Fibroblast of skin of right quadriceps (primary cell): ENCODE measurements at places on chromosomes 1 and 21.

DNA sequence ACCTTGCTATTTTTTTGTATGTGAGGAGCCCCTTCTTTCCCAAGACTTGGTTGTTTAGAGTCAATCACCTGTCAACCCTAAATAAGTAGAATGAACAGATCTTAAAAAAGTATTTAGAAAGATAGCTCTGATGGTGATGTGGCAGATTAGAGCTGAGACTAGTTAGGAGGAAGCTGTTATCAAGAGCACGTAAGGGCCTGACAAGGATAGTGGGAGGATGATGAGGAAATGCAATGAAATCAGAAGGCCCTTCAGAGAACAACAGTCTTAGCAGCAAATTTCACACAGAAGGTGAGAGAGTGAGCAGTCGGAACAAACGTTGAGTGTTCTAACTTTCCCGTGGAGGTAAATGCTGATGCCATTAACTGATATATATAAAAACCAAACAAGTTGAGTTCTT lies 15.9 kb upstream of the S1PR1 start:
- no peak for DNase-seq

GRCh38 chr1:40637470-40638007 lies 27.9 kb downstream of the RIMS3 start:
- no peak for DNase-seq

DNA sequence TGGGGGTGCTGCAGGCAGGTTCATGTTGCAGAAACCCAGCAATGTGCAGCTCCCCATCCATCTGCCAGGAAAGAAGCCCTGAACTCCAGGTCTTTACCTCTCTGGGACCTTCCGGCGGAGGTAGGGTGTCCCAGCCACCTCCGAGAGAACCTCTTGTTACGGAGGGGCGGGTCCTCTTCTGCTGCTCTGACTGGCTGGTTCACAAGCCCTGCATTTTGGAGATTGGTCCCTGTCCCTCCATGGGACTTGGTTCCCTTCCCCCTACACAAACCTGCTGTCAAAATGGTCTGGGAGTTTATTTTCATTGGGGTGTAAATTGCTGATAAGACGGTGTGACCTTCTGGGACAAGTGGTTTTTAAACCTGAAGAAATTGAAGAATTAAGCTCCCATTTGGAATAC lies 8.0 kb upstream of the CELSR2 start:
- no peak for DNase-seq

- DNase-seq, result no peak
These were observed 71.2 kb upstream of the MACF1 start for GRCh38 chr1:39133340-39133684.

GRCh38 chr1:239997515-239998311 lies 94.0 kb upstream of the FMN2 start:
- DNase-seq, result no peak

GRCh38 chr1:77476475-77476874 lies 194.7 kb downstream of the AK5 start:
- no peak for DNase-seq

DNA sequence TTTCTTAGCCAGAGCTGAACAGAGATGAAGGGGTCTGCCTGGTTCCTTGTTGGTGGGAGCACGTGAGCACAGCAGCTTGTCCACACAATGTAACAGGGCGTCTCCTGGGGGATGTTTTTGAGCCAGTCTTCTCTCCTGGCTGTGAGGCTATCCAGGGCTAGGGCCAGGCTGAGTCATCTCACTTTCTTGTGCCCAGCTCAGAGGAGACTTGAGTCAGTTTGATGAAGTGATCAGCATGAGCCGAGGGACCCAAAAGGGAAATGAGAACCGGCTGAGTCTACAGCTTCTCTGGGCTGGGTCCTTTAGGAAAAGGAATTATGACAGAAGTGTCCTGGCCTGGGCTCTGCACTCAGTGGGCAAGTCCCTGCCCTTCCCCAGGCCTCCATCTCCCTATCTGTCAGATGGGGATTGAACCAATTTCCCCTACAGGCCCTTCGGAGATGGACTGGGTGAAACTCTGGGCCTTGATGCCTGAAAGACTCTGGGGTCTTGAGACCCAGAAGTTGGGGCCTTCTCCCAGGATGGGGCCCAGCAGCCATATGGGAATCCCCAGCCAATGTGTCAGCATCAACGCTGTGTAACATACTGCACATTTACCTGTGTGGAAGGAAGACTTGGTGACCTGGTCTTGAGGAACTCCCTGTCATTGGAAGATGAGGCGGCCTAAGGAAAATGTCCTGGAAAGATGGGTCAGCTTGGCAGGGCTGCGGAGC lies 36.6 kb downstream of the DMRTB1 start:
- DNase-seq, result no peak
